ENCODE measurements at places on chromosomes 7 and 10.
A peak's percentile ranks its signal among the peaks of the same experiment; 100 is the strongest.

DNA sequence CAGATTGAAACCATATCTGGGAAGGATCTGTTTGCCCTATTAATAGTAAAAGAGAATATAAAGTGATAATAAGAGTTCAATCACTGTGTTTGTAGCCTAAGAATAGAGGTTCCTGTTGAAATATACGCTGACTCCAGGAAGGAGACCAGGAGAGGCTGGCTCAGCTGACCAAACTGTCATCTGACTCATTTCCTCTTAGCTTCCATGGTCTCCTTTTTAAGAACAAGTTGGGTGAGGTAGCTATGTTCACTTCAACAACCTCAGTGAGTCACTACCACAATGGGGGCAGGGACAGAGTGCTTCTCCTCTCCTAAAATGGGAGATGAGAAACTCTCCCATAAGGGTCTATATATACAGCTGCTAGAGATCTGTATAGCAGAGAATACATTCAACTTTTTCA lies 543.3 kb downstream of the CALN1 start:
- DNase-seq: no peak

- DNase-seq: peak; percentile 3
These were observed 166.8 kb upstream of the HABP2 start for GRCh38 chr10:113386005-113386404.

GRCh38 chr7:17466216-17466615 lies 167.8 kb downstream of the AHR start:
- no peak for DNase-seq

GRCh38 chr7:99379043-99379577 lies 4.6 kb downstream of the ARPC1B start:
- no peak for DNase-seq

DNA sequence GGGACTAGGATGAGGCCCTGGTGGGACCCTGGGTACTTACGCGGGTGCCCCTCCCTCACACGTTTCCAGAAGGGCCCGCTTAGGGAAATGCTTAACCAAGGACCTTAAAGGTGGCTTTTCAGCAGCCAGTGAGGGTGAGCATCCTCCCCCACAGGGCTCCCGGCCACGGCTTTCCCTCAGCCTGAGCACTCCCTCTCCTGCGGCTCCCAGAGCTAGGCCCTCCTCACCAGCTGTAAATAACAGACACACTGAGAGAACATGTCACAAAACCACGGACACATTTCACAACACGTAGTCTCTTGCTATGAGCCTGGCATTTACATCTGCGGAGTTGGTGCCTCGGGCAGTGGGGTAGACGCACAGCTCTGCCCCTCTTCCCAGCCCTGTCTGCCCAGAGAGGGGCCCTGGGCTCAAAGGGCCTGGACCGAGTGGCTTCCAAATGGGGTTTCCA lies 25.2 kb downstream of the GRID1 start:
- DNase-seq: no peak

DNA sequence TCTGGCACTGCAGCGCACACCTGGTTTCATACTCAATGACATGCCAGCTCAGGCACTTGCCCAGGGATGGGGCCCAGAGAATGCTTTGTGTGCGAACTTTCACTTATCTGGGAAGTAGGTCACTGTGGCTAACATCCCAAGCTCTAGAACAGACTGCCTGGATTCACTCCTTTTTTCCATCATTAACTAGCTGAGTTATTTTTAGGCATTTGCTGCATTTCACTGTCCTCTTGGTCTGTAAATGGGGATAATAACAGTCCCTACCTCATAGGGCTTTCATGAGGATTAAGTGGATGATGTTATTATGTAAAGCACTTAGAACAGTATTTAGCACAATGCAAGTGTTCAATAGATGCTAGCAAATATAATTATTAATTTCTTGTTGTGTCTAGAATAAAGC lies 98.7 kb upstream of the DOCK1 start:
- no peak for DNase-seq

DNA sequence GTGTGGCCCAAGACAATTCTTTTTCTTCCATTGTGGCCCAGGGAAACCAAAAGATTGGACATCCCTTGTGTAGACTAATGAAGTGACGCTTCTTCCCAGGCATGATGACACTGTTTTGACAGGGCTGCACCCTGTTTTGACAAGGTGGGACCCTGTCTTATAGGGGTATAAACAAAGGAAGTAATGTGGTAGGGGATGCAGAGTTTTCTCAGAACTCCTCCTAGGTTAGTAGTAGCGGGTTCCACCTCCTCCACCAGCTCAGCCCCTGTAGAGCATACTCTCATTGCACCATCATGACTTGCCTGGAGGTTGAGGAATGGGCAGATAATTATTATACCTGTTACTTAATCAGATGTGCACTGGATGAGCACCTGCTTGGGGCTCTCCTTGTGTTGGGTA lies 123.1 kb downstream of the CCNY start:
- no peak for DNase-seq

- DNase-seq: no peak
These were observed 148.8 kb downstream of the CHCHD3 start for GRCh38 chr7:132933072-132933458.

DNA sequence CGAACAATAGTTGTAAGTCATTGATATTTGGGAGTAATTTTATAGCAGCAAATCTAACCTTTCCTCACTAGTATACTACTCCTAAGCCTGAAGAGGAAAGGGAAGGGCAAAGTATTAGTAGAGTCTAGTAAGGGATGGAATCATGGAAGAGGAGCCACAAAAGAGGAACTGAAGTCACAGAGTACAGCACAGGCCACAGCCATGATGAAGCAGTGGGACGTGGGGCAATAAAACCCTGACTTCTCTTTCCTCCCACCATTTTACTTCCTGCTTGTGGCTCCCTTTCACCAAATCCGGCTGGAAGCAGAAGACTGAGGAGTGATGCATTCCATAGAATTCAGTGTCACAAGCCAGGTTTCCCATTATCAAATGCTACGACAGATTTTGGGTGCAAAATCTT lies 58.7 kb downstream of the CABCOCO1 start:
- no peak for DNase-seq

DNA sequence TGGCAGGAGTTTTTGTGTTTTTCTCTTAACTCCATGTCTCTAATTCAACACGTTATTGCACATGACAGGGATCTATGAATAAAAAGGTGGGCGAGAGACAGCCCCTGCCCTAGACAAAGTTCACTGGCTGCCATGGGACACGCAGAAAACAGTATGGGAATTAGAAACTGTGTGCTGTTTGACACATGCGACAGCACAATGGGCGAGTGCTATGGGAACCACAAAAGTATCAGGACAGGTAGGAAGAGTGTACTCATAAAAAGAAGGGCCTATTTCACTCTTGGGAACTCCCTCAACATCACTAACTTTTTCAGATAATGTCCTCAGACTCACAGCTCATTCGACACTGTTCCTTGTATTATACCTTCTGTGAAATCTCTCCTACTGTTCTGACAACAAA lies 45.7 kb downstream of the MINDY3 start:
- no peak for DNase-seq

- peak; percentile 47 for DNase-seq
These were observed 47.6 kb downstream of the STEAP1B start for GRCh38 chr7:22452142-22452959.

DNA sequence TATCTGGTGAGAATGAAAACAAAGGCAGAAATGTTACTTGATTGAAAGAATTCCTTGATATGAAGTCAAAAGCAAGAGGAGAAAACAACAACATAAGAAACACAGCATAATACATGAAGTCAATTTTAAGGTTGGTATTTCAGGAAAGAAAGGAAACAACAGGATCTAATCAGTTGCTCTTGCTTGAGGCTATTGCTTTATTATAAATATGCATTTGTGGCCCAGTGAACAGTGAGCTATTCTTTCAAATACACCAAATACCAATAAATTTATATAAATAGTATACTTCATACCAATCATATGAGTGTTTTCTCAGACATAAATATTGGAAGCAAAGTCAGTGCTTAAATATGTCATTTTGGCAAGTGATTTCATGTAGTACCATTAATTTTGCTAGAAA lies 806.6 kb downstream of the NXPH1 start:
- DNase-seq: no peak

DNA sequence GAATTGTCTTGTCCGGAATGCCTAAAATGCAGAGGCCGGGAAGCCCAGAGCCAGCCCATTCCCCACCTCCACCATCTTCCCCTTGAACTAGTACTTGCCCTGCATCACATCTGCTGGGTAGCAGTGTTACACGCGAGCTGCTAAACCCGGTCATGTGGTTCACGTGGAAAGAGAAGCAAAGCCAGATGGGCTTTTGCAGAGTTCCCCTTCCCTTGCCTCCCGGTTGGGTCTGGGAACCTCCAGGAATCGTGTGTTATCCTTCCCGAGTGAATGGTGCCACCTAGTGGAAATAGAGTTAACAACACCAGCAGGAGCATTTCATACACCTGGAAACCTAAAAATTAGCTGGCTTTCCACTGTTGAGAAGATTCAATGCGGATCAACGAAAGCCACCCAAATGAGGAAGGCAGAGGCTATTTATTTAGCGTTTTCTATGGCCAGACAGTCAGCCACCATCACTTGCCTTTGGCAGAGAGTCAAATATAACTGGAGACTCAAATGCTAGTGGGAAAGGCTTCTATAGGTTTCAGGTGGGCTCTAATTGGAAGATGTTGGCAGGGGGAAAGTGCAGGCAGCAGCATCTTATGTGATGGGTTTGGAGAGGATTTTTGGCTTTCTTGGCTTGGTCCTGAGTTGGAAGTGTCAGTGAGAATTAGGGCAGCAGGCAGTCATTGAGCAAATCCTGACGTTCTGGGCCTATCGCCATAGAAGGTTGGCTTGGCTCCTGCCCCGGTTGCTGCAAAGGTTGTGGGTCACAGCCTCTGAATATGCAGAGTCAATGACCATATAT lies 12.9 kb upstream of the DENND2A start:
- DNase-seq: peak; percentile 61

GRCh38 chr7:79064187-79064823 lies 389.2 kb downstream of the MAGI2 start:
- DNase-seq: peak; percentile 10

- DNase-seq: no peak
These were observed 50.7 kb downstream of the MTURN start for GRCh38 chr7:30185496-30185895.

DNA sequence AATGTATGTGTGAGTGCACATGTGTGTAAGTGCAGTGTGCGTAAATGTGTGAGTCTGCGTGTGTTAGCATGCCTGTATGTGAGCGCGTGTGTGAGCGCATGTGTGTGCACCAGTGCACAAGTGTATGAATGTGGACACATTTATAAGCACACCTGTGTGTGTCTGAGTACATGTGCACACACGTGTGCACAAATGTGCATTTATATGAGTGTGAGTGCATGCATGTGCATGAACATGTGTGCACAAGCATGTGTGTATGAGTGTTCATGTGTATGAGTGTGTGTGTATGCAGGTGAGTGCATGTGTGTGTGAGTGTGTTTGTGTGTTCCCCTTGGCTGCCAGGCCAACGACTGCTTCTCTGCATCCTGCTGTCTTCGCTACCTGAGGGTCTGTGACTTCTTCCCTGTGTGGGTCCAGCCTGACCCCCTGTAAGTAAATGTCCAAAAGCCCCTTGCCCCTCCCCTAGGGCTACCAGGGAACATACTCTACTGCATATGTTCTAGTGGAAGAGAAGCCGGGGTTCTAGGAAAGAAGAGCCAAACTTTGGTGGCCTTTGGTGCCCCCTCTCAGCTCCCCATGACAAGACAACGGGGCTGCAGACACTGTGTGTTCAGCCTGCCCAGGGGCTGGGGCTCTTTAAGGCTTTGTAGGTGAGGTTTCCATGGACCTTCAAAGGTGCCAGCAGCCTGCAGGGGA lies 17.0 kb downstream of the GOLGA7B start:
- DNase-seq: no peak

DNA sequence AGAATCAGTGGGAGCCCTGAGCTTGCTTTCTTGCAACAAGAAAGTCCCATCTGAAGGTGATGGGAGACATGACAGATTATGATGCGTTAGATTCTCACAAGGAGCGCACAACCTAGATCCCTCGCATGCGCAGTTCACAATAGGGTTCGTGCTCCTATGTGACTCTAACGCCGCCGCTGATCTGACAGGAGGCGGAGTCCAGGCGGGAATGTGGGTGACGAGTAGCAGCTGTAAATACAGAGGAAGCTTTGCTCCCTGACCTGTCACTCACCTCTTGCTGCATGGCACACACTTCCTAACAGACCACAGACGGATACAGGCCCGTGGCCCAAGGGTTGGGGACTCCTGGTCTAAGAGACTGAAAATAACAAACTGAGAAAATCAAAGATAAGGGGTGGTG lies 1163.4 kb upstream of the AUTS2 start:
- DNase-seq: no peak

GRCh38 chr10:10869592-10869991 lies 148.1 kb upstream of the CELF2 start:
- no peak for DNase-seq

DNA sequence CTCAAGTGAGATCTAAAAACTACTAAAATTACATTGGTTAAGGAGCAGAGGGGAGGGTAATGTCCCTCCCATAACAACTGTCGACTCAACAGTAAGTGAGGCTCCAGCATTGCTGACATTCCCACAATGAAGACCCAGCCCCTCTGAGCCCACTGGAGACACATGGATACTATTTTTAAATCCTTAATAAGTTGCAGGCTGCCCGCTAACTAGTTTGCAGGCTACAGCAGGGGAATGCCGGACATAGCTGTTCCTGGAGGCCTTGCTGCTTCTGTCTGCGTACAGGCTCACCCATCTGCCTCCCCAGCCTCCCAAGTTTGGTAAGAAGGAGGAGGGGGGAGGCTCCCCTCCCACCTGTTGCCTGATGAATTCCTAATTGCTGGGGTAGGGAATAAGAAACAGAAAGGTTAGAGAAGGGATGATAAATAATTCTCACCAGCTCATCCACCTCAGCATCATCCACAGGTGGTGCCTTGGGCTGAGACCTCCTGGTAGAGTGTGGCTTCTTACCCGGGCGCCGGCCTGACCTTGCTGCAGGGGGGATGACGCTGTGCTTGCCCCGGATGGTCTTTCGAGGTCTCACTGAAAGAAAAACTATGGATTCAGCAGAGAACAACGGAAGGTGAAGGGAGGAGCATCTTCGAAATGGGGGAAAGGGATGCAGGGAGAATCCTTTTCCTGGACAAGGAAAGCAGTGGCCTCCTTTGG lies 10.1 kb downstream of the FZD9 start:
- no peak for DNase-seq

GRCh38 chr7:136122026-136122425 lies 144.9 kb upstream of the MTPN start:
- DNase-seq: no peak

DNA sequence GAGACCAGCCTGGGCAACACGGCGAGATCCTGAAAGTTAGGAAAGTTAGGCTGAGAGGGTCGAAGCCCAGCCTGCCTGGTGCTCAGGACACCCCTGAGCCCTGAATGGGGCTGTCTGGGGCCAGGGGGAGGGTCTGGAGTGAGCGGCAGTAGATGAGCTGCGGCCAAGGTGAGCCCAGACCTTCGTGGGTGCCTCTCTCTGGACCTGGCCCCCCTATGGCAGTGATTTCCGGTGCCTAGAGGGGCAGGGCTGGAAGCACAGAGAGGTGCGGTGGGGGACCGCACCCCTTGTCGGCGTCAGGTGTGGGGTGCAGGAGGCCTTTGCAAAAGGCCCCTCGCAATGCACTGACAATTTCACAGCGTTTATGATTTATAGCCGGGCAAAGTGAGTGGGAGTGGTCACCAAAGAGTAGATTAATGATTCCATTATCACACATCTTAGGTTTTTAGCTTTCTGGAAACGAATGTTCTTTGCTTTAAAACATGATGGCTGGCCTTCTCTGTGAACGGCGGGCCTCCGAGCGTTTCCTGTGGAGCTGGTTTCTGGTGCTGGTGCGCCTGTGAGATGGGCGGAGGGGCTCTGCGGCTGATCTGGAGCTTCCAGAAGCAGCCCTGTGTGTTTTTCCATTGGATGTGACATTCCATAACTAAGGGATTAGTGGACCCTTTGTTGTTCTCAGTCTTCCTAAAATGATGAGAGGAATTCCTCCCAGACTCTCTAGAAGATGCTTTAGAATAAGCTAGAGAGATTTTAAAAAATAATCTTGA lies 171.0 kb upstream of the ZNF32 start:
- DNase-seq: no peak
